ENCODE measurements at places on chromosomes 11 and 22.

GRCh38 chr22:35531676-35532075 lies 9.0 kb upstream of the RASD2 start:
- no peak for DNase-seq

DNA sequence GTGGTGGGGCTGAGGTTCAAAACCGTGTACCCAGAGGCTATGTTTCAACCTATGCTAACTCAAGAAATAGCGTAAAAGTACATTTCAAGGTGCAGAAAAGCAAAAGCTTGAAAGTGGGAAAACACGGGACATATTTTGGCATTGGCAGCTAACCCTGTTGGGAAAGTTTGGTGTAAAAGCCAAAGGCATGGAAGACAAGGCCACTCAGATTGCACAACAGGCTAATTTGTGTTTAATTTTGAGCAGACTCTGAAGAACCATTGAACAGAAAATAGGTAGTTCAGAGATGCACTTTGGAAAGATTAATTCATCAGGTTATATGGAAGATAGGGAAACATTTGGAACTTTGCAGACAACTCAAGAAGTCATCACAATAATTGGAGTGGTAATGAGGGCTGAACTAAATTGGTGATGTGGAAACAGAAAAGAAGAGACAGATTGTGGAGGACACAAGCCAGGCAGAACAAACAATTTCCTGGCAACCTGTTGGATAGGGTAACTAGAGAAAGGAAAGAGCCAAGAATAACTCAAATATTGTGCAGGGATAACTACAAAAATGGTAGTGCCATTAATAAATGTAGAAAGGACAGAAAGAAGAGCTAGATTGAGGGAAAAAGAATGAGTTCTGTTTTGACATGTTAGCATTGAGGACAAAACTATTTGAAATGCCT lies 140.5 kb upstream of the PGR start:
- DNase-seq = no peak

- no peak for DNase-seq
Measured at GRCh38 chr11:121341609-121342008, 49.0 kb downstream of the SC5D start.

- DNase-seq = no peak
Measured at GRCh38 chr11:117061256-117061655, 37.0 kb downstream of the SIK3 start.

DNA sequence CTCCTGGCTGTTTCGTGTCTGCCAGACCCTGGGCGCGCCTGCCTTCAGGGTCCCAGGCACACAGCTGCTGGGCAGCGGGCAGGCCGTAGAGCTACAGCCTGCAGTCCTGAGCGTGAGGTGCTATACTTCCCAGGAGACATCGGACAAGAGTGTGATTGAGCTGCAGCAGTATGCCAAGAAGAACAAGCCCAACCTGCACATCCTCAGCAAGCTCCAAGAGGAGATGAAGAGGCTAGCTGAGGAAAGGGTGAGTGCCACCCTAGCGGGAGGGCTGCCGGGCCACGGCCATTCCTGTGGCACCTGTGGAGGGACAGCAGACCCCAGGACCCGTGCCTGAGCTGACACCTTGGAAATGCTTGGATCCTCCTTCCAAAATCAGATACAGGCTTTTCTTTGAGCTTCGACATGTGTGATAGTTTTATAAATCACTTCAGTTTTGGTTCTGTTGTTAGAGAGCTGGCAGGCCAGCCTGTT lies 7.1 kb upstream of the RANBP1 start:
- no peak for DNase-seq

- DNase-seq = no peak
Measured at GRCh38 chr11:112159098-112160065, 4.5 kb downstream of the IL18 start.

DNA sequence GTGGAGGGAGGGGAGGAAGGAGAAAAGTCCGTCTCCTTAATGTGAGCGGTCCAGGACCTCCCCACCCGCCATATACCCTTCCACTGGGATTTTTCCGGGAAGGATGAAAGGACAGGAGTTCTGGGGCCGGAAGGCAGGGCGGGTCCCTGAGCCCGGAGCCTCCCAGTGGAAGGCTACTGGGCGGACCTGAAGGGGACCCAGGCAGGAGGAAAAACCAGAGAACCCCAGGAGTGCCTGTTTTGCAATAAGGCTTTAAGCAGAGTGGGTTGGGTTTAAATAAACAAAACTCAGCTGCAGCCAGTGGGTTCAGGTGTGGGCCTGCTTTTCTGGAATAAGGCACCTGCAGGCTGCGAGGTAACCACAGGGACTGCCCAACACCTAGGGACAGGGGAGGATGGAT lies 1.7 kb upstream of the CELSR1 start:
- no peak for DNase-seq

GRCh38 chr11:9206496-9206895 lies 58.7 kb downstream of the DENND5A start:
- DNase-seq = no peak

DNA sequence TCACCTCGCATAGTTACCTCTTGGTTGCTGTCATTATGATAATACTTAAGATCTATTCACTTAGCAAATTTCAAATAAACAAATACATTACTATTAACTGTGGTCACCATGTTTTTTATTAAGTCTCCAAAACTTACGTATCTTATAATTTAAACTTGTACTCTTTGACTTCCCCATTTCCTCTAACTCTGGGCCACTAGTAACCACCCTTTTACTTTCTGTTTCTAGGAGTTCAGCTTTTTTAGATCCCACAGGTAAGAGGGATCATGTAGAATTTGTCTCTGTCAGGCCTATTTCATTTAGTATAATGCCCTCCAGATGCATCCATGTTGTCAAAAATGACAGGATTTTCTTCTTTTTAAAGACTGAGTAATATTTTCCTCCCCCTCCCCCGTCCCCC lies 212.4 kb upstream of the C11orf87 start:
- DNase-seq = no peak

DNA sequence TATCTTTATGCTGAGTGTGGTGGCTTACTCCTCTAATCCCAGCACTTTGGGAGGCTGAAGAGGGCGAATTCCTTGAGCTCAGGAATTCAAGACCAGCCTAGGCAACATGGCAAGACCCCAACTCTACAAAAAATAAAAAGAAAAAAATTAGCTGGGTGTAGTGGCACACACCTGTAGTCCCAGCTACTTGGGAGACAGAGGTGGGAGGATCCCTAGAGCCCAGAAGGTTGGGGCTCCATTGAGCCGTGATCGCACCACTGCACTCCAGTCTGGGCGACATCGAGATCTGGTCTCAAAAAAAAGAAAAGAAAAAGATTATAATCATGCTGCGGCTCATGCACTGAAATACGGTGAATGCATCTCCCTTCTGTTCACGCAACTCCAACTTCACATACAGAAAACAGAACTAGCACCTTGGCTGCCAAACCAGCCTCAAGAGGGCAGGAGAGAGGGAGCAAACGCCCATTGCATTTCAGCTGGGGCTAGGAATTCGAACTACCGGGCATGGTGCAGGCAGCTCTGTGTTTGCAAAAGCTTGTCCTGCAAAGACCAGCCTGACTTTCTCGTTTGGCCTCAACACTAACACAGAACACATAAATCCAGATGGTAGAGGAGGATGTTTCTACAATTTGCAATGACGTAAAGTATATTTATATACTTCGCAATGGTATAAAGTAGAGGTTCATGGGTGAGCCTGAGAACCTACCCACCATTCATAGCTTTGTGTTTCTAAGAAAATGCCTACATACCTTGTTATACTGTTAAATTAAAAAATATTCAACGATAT lies 6.3 kb upstream of the SYNGR1 start:
- peak; percentile 78 for DNase-seq

- no peak for DNase-seq
Measured at GRCh38 chr22:27980424-27981148, 61.5 kb upstream of the PITPNB start.

- DNase-seq = no peak
Measured at GRCh38 chr11:134340354-134340964, 8.7 kb downstream of the GLB1L2 start.

- DNase-seq = no peak
Measured at GRCh38 chr22:43345761-43346301, 2.7 kb upstream of the SCUBE1 start.

GRCh38 chr11:65426839-65427690 lies 4.5 kb downstream of the NEAT1 start:
- DNase-seq = peak; percentile 61

- no peak for DNase-seq
Measured at GRCh38 chr11:104907521-104908185, 9.4 kb upstream of the CASP12 start.

- DNase-seq = peak; percentile 89
Measured at GRCh38 chr22:23137905-23138561, 3.8 kb downstream of the RSPH14 start.

DNA sequence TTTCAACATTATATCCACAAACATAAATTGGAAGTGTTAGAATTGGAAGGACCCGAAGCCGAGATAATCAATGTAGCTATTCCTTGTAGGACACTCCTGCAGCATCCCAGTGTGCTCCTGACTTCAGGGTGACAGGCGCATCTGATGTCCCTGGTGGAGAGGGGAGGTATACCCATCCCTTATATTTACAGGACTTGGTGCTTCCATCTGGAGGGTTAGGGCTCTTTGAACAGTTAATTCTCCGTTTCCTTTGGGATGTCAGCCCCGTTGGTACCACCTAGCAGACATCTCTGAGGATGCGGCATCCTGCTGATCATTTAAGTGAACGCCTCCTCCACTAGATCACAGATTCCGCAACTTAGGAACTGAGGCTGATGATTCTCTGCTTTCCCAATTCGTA lies 451.3 kb downstream of the OPCML start:
- DNase-seq = no peak

DNA sequence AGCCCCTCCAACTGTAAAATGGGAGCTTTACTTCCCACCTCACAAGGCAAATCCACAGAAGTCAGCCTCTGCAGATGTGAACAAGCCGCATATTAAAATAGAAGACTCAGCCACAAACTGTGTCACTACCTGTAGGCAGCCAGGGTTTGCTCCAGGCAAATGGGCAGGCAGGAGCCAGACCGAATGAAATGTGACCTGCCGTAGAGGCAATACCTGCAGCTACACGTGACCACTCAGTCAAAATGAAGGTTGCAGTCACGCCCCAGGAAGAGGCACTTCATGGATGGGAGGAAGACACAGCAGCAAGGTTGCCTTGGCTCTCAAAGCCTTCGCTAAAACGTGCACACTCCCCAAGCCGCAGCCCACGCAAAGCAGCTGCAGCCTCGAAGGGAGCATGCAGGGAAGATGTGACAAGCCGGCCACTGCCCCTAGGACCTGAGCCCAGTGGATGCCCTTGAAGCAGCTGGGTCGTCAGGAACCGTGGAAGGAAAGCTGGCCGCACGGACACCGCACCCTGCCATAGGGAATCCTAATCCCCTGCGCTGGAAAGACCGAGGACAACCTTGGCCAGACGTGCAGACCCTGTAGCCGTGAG lies 53.1 kb downstream of the SHANK2 start:
- DNase-seq = no peak

- peak; percentile 69 for DNase-seq
Measured at GRCh38 chr11:34926101-34926830, 9.8 kb downstream of the PDHX start.

- DNase-seq = no peak
Measured at GRCh38 chr11:134561331-134561720, 149.3 kb upstream of the B3GAT1 start.

DNA sequence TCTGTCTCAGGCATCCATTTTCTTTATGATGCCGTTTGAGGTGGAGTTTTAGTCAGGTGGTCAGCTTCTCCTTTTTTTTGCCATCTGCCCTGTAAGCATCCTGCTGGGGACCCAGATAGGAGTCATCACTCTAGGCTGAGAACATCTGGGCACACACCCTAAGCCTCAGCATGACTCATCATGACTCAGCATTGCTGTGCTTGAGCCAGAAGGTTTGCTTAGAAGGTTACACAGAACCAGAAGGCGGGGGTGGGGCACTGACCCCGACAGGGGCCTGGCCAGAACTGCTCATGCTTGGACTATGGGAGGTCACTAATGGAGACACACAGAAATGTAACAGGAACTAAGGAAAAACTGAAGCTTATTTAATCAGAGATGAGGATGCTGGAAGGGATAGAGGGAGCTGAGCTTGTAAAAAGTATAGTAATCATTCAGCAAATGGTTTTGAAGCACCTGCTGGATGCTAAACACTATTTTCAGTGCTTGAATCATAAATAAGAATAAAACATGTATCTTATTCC lies 10.9 kb upstream of the HBE1 start:
- peak; percentile 14 for DNase-seq

GRCh38 chr11:78000193-78000592 lies 5.7 kb upstream of the INTS4 start:
- peak; percentile 79 for DNase-seq

- no peak for DNase-seq
Measured at GRCh38 chr11:70579316-70579955, 181.1 kb downstream of the CTTN start.

DNA sequence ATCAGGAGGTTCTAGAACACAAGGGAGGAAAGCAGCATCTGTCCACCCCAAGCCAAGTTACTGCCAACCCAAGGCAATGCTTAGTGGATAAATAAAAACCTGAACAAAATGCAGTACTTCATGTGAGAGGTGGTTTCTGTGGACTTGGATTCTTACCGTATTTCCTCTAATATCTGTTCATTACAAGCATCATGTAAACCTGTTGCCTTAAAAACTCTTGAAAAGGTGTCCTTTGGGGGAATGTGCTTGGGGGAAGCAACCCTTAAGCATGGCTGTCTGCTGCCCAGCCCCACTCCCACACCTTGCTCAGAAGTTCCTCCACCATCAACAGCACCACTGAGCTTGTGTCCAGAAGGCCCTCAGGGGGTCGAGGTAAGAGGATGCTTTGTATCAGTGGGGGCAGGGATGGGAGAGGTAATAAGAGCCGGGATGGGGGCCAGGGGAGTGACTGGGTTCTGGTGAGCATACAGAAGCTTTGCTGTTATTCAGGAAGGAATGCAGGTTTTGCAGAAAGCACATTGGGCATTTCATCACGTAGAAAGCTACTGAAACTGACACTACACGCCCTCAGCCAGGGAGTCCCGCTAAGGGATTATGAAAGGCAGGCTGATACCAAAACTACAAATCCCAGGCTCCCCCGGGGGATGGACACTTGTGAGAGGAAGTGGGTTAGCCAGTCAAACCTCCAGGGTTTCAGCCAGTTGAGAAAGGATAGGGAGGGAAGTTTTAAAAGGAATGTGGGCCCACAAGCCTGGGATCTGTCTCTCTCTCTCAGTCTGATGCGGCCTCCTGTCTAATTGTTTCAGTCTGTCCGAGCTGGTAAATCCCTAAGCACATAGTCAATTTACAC lies 52.0 kb downstream of the KCNJ1 start:
- DNase-seq = no peak

DNA sequence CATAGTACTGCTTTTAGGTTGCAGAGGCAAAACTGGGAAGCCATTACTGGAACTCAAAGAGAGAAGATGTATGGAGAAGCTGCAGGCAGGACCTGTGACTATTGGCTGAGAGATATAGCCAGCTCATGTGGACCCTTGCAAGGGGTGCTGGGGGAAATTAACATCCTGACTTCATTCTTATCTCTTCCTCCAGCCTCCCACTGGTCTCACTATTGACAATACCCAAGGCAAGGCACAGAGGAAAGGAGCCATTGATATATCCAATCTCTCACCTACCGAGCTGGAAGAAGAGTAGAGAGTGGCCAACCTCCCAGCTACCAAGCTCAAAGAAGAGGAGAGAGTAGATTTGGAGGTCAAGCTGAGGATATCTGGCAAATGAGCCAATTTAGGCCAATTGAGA lies 36.8 kb upstream of the ZBED5 start:
- DNase-seq = no peak
